ENCODE measurements at places on chromosomes 7 and 10. TPM values are rescaled to one million over a fixed set of nuclear protein-coding genes. Genes with fewer than 3 reads are reported as not detected.
A peak's percentile ranks its signal among the peaks of the same experiment; 100 is the strongest.

DNA sequence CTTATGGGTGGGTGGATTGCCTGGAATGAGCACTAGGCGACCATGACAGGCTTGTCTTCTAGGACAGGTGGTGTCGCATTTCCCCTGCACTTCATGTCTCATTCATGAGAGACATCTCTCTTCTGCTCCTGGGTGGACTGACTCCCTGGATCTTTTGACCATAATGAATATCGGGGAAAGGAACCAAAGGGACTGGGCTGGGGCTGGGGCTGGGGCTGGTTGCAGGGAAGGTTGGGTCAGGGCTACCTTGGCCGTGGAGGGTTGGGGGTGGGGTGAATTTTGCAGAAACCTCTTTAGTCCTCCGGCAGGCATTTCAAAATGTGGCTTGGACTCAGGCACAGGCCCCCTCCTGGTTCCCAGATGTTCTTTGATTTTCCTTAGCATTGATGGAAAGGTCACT is 319.2 kb downstream of the ZNF716 start:
- no peak overlapping the region for H3K4me3 ChIP-seq
- no peaks in the 10 kb centered on the region for H3K4me1 ChIP-seq
- DNase-seq = no peak
- H3K27me3 ChIP-seq = no peaks in the 10 kb centered on the region
- no peaks in the 10 kb centered on the region for H3K36me3 ChIP-seq

Gene MRPS24
- total RNA-seq = 79.2 TPM

GRCh38 chr7:139271718-139272628 is 40.9 kb downstream of the UBN2 start:
- no peaks in the 10 kb centered on the region for H3K4me1 ChIP-seq
- H3K4me3 ChIP-seq = no peak overlapping the region
- DNase-seq = no peak
- peaks cover 94% of the 10 kb centered on the region for H3K36me3 ChIP-seq
- no peak overlapping the region for H3K27ac ChIP-seq

Gene SVOPL
- total RNA-seq = not detected

DNA sequence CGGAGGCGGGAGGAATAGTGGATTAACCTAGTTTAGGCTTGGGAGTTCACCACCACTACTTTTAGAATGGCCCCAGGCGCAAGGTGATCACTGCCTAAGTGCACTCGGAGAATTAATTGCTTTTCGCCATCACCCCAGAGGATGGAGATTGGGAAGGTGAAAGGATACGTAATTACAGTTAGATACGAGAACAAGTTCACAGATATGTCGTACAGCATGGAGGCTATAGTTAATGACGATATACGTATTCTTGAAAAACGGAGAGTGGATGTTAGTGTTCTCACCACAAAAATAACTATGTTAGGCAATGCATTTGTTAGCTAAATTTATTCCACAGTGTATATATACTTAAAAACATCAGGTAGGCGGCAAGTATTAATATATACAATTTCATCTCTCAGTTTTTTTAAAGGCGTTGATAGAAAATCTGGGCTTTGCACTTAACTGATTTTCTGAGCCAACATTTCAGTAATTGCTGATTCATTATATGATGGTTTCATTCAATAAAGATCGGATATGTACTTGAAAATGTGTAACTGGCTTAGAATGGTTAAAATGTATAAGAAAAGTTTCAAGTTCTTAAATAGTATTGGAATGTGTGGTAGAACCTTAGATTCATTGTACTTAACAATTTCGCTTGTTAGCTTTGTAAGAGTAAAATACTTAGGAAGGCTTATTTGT is 683 bp downstream of the CDC123 start:
- H3K4me3 ChIP-seq = peak overlapping the region; percentile 68
- H3K36me3 ChIP-seq = no peaks in the 10 kb centered on the region
- no peak for DNase-seq
- H3K27me3 ChIP-seq = no peaks in the 10 kb centered on the region
- H3K27ac ChIP-seq = peak overlapping the region; percentile 86

Gene PILRA
- 5.8 TPM for total RNA-seq

Gene PODXL
- 40.4 TPM for total RNA-seq

Gene LLCFC1
- total RNA-seq = not detected

DNA sequence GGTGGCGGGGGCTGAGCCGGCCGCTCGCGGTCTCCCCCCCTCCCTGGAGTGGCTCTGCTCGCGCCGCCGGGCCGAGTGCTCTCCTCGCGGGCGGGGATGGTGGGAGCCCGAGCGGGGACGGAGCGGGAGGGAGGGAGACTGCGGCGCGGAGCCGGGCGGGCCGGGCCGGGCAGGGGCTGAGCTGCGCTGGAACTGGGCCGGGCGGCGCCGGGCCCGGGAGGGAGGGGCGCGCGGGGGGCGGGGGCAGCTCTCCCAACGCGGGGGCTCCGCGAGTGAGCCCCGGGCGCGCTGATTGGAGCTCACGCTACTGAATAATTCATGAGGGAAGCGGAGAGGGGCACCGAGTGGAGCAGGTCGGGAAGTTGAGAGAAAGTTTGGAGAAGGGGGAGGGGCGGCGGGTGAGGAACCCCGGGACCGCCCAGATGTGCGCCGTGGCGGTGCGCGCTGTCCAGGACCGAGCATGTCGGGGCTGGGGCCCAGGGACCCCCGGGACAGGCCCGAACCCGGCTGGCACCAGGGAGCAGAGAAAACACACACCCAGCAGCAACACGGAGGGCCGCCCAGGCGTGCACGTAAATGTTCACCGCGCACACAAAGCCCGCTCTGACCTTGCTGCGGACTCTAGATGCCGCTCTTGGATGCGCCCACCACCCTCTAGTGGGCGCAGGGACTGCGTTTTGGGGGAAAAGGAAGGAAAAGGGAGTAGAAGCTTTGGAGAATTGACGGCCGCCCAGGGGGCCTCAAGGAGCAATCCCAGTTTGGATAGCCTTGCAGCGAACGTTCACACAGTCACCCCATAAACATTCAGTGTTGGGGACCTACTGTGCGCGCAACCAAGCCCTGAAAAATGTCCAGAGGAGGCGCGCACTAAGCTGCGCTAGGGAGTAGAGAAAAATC is at the start of gene EPHB4:
Gene EPHB4 (minus strand): TSS at position 194 of the 897 bp plus-strand sequence. CDS start 493 bp downstream, outside the sequence.
- H3K27ac ChIP-seq = peak within 1 kb of the TSS; percentile 51
- H3K27me3 ChIP-seq = no peaks in the 10 kb centered on the region
- H3K4me1 ChIP-seq = peaks cover 43% of the 10 kb centered on the region
- peak; percentile 35 for DNase-seq
- peaks cover 10% of the 10 kb centered on the region for H3K36me3 ChIP-seq
- H3K4me3 ChIP-seq = peak within 1 kb of the TSS; percentile 51

Gene GNAT3
- total RNA-seq = not detected

DNA sequence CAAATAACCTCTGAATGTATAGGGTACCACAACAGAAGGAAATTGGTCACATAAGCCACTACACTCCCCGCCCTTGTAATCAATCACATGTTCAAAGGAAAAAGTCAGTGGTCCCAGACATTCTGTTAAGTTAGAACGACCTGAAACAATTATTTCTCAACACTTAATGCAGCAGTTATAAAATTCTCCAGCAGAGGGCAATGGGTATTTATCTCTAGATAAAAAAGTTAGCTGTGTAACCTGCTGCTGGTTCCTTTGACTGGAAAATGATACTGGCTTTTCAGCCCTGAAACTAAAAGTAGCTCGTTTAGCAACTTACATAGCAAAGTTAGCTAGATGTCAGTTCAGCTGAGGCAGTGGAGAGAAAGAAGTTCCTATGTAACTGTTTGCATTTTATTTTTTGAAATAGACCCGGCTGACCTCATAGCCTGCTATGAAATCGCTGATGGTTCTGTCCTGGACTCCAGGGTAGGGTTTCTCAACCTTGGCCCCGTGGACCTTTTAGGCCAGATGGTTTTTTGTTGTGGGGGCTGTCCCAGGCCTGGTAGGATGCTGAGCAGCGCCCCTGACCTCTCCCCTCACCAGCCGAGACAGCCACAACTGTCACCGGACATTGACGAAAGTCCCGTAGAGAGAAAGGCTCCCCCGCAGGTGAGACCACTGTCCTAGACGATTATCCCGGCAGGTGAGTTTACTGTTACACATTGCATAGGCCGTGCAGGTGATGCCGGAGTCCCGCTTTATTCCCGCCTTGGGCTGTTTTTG is 40.2 kb upstream of the PROSER2 start:
- no peak for DNase-seq
- H3K4me3 ChIP-seq = no peak overlapping the region
- H3K4me1 ChIP-seq = no peaks in the 10 kb centered on the region
- no peak overlapping the region for H3K27ac ChIP-seq
- H3K27me3 ChIP-seq = no peaks in the 10 kb centered on the region

DNA sequence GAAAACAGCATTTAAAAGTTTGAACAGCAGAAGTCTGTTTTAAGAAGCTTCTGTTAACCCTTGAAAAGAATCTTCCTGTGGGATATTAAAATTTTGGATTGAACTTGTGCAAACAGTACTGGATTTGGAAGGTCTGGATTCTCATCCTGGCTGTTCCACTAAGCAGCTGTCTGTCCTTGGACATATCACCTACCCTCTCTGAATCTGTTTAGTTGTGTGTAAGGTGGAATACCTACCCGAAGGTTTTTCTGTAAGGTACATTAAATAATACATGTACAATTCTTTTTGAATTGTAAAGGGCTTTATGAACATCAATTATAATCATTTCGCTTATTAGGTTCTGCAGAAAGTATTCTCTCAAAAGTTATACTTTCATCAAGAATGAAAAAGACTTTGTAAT is 2.2 kb downstream of the PDCD4 start:
- peaks cover 15% of the 10 kb centered on the region for H3K4me1 ChIP-seq
- peak overlapping the region; percentile 98 for H3K27ac ChIP-seq
- peak overlapping the region; percentile 98 for H3K4me3 ChIP-seq
- H3K36me3 ChIP-seq = peaks cover 31% of the 10 kb centered on the region

DNA sequence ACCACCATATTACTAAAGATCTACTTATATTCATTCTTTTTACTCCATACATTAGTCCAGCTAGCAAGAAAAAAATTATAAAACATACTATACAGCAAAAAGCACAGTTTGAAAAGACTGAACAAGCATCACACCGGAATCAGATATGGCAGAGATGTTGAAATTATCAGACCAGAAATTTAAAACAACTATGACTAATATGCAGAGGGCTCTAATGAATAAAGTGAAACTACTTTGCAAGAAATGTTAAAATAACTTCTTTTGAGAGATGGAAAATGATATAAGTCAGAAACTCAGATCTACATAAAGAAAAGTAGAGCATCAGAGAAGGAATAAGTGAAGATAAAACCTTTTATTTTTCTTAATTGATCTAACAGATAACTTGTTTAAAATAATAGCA is 50.9 kb downstream of the SGCE start:
- DNase-seq = no peak
- H3K27me3 ChIP-seq = no peaks in the 10 kb centered on the region
- H3K36me3 ChIP-seq = no peaks in the 10 kb centered on the region
- H3K4me3 ChIP-seq = no peak overlapping the region
- no peaks in the 10 kb centered on the region for H3K4me1 ChIP-seq
- H3K27ac ChIP-seq = no peak overlapping the region

DNA sequence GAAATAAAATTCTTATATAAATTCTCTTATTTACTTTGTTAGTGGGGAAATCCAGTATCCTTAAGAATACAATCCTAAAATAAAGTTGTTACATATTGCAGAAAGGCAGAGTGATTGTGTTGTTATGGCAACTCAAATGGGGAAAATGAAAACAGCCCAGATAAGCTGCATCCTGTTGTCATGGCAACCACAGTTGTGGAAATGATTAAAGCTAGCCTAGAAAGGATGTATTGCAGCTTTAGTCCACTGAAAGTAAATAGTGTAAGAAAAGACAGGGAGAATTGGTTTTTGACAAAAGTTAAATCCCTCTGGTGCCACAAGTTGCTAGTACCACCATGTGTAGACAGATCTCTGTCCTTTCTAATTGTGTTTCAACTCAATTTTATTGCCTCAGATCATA is 43.2 kb downstream of the BTRC start:
- H3K27me3 ChIP-seq = no peaks in the 10 kb centered on the region
- H3K4me3 ChIP-seq = no peak overlapping the region
- no peak overlapping the region for H3K27ac ChIP-seq
